ENCODE measurements at places on chromosomes 3 and 15.

DNA sequence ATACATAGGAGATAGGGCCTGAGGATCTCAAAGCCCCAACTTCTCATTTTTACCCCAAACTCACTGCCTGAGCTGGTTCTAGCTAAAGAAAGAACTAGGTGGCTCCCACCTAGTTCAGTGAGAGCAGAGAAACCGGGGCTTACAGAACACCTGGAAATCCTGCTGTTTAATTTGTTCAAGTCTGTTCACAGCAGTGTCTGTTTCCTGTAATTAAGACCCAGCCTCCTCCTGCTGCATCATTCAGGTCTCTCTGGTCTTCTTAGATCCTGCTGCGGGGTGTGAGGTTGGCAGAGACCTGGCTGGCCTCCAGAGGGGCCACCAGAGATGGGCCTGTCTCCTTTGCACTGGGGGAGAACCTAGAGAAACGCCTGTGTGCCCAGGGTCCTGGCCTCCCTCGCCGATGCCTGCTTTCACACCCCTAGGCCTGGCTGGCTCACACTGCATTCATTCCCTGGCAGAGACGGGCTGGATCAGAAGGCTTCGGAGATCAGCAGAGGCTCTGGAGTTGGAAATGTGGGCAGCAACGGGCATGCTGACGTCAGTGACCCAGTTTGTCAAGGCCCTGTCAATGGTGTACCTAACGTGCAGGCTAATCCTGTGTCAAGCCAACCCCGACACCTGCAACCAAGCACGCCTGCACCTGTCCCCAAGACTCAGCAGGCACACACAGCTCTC, 4.9 kb upstream of the CHRNA3 start:
- DNase-seq = no peak

GRCh38 chr15:101604124-101604874, 47.9 kb downstream of the TM2D3 start:
- no peak for DNase-seq

- DNase-seq = no peak
These were observed 39.5 kb downstream of the HACD3 start for GRCh38 chr15:65569728-65570127.

DNA sequence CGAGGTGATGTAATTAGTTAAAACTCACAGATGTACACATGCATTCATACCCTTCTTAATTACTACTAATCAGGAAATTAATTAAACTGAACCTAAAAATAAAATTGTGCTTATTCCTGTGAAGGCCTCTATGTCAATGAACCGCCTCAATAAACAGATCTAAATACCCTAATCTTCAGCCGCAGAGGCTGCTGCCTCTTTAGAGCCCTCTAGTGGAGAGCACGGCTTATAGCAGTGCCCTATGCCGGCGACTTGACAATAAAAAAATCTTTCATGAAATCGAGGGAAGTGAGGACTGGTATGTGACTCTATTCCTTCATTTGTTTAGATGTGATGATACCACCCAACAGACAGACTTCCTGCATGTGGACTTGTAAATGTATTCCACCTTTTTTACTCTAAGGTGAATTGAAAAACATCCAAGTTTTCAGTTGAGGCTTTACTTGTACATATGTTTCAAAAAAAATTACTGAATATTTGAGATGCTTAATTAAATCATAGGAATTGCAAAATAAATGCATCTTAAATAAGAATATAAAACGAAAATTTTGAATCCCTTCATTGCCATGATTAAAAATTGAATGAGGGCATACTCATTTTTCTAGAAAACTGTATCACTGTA, 8.3 kb upstream of the EPHA3 start:
- peak; percentile 63 for DNase-seq

GRCh38 chr15:96564546-96564945, 234.0 kb downstream of the NR2F2 start:
- no peak for DNase-seq

GRCh38 chr3:38374221-38374620, 27.6 kb downstream of the XYLB start:
- DNase-seq = no peak

DNA sequence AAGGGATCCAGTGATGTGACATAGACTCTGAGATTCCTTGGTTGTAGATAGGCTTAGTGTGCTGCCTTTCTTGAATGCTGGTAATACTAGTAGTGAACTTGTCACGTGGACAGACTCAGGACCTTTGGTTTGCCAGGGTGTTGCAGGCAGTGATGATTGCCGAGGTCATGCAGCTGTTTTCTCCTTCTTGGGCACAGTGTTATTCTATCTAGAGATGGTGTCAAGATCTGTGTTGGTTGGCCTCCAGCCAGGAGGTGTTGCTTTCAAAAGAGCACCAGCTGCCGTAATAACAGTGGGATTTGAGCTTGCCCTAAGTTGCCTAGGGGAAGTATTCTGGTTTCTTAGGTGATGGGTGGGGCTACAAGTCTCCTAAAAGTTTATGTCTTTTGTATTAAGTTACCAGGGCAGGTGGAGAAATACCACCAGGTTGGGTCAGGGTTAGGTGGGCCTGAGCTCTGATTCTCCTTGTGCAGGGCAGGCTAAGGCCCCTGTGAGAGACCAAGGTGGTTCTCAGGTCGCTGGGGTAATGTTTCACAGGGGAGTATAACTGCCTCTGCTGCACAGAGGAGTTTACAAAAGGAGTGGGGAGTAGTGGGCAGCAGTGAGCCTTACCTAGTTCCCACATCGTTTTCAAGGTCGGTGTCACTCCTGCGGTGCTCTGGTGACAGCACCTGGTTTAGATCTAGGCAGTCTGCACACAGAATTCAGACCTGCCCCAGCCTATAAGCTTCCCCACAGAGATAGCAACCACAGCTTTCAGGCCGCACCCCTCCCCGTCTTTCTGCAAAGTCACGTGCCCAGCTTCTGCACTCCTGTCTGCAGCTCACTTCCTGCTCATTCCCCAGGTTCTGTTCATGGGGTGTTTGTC, 350.3 kb downstream of the DOCK3 start:
- DNase-seq = no peak

- DNase-seq = no peak
These were observed 147.7 kb upstream of the TRIM42 start for GRCh38 chr3:140530131-140530530.

DNA sequence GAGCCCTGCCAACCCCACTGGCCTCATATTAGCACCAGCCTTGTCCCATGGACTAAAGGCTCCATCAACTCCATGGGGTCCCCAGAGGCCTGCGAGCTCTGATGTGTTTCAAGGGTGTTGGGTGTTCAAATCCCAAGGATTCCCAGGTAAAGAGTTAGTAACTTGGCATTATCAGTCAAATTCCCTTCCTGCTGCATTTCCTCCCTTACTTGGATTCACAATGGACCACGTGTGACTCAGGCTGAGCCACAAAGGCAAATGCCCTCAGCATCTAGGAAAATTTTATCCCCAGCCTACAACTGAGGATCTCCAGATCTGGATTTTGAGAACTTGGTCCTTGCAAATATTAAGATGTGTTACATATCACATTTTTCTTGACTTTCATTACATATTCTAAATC, 58.8 kb downstream of the GADL1 start:
- no peak for DNase-seq

DNA sequence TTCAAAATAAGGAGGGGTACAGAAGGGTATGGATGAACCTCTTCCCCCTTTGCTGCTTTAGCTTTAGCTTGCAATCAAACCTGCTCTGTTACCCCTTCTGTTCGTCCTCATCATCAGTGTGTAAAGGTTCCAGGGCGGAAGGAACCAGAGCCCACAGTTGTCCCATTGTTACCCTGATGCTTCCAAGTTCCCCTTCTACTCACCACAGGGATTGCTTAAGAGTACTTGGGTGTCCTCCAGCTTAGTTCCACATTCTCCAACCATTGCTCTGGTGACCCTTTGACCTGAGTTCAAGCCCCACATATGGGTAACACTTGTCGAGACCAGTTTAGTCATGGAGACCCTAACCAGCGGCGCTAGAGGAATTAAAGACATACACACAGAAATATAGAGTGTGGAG, 1080.1 kb upstream of the ALCAM start:
- DNase-seq = no peak

DNA sequence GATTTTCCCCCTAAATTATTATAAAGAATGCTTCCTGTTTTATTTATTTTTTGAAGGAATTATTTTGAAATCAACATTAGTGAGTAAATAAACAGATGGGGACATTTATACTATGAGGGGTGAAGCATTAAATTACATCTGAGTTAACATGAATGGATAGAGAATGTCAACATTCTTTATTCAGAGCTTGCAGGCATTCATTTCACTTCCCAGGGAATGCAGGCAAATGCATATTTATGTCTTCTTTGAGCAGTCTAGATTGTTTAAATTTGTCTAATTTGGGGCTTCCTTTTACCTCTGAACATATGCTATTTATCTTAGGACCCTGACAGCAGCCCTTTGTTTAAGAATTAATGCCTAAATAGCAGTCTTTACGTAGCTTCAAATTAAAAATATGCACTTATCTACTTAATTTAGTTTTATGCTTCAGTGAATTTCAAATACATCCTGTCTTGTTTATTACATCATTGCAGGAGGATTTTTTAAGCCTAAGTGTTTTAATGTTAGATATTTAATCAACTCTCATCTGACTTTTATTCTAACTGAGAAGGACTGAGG, 630.5 kb upstream of the LMCD1 start:
- DNase-seq = no peak

DNA sequence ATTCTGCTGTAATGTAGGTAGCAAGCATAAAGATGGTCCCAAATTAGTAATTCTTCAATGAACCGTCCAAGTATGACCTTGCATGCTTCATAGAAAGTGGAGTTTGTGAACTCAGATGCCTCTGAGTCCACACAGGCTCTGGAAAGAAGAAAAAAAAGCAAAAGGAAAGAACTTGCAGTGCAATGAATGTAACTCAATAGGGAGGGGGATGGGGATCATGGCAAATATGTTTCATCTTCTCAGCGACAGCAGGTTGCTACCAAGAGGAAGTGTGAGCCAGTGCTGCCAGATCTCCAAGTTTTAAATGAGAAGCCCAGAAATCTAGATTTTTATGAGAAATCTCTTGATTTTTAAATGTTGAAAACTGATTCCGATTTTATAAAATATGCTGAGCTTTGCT, 50.3 kb downstream of the IL20RB start:
- DNase-seq = peak; percentile 29

DNA sequence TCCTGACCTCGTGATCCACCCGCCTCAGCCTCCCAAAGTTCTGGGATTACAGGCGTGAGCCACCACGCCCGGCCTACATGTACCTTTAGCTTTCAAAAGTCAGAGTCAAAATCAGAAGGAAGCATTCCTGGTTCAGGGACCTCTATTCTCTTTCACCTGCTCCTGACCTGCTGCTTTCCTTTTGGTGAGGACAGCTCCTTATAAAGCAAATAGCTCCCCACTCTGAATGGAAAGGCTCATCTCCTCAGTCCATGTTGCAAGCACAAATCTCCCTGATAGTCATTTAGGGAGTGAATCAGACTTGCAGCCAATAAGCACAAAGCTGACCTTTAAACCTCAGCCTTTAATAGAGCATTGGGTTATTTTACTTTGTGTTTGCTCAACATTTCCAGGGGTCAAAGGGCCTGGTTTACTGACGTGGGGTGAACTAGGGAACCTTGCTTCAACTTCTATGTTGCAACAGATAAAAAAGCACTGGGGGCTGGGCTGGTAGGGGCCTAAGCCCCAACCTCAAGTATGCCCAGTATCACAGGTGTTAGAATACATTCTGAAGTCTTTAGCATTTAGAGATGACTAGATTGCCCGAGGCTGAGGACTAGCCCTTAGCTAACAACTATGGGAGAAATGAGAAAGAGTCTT, 43.1 kb downstream of the THRB start:
- no peak for DNase-seq

- DNase-seq = no peak
These were observed 146.2 kb upstream of the TLE3 start for GRCh38 chr15:70243686-70244540.

DNA sequence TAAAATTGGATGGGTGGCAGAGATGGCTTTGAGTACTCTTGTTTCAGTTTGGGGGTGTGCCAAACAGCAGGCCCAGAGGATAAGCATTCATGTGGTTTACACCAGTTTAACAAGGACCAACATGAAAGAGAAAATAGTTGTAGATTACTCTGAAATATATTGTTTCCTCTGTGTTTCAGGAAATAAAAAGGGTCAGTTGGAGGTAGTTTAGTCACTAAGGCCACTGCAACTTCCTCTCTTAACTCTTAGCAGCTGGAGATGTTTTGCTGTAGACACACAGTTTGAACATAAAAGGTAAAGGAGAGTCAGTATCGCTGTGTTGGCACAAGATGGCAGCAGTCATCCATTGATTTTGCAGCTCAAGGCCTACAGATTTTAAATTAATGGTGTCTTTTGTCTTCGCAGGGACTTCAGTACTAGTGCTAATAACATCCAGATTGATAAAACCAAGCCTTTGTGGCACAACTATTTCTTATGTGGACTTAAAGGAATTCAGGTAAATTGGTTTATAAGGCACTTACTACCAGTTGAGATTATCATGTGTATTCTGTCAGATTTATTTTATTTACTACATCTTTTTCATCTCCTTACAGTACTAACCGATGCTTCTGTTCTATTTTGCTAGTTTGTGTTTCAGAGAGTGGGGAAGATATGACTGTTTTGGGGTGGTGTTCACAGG, 65.5 kb downstream of the GALK2 start:
- peak; percentile 90 for DNase-seq

DNA sequence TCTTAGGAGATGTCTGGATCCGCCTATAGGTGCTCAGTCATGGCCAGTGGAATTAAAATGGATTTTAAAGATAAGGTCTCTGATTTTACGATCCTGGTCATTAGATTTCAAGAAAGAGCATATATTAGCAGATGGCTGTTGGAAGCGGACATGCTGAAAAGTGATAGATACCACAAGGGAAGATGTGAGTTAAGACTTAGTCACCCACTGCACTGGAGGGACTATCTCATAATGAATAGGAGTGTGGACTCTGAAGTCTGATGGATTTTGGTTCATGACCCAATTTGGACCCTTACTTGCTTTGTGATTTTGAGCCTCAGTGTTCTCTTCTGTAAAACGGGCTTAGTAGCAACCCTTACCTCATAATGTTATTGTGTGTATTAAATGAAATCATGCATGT, 214.7 kb downstream of the CHST2 start:
- no peak for DNase-seq

DNA sequence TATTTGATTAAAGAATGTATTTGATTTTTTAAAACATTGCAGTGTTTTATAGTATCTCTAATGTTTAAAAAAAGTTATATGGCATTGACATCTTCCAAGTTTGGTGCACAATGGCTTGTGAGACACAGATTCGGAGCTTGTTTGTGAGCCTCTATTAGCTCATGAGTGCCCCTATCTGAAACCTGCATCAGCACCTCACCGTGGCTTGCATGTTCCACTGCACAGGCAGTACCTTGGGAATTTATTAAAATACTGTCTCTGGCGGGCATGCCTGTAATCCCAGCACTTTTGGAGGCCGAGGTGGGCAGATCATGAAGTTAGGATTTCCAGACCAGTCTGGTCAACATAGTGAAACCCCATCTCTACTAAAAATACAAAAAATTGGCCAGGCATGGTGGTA, 6.8 kb upstream of the RTP2 start:
- DNase-seq = no peak

GRCh38 chr3:2001306-2002108, 97.2 kb upstream of the CNTN4 start:
- DNase-seq = no peak

DNA sequence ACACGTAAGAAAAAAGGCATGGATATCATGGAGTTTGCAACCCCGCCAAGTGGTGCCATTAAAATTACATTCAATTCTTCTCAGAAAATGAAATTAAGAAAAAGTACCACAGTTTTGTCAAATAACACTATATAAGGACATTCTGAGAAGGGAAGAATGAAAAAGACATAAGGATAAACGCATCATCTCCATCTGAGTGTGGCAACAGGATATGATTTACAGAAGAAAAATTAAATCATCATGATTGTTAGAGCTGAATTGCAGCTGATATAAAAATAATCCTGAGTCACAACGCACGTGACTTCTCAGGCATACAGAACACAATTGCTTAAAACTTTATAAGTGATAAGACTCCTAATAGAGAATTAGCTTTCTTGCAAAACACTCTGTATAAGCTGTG, 133.8 kb downstream of the GREM1 start:
- no peak for DNase-seq

Measured in Ammon's horn (tissue), 1 donor.